Stimulated activated CD4-positive, alpha-beta T cell treated with anti-CD3 and anti-CD28 coated beads, Interleukin-2, amount 100 ng/mL, for 4 hours (primary cell): ENCODE measurements at places on chromosomes 12 and 14.

- no peak for DNase-seq
These were observed 103.0 kb downstream of the SAMD4A start for GRCh38 chr14:54669721-54670561.

DNA sequence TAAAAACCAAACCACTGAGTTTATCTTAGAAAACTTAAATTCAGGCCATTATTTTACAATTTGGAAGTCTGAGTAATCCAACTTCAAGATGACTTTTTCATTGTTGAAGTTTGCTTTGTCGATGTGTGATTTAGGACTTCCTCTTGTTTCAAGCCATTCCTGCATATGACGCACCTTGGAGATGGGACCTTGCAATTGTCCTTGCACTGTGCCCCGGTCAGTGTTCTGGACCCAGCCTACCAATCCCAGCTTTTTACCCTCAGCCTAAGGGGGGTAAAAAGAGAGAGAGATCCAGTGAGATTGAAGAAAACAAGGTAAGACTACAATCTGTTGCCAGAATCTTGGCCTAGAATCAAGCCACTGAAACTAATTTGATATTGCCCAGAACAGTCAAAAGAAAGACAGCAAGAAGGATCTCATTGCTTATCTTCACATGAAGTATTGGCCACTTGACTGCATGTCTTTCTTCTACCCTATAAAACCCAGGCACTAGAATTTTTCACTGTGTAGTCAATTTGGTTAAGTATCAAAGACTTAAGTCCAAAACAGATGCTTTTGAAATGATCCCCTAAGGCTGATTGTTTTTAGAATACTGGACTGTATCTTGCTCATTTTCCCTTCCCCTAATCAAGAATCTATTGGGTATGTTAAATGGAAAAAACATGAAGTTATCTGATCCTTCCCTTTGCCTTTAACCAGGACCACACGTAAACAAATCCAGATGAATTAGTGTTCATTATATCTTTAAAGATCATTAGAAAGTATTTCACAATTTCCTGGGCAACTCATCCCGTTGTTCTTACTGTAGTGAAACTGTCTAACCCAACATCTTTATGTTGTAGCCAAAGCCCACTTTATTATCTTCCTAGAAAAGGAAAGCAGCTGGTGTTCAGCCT is 2.4 kb upstream of the MLH3 start:
- no peak for DNase-seq

DNA sequence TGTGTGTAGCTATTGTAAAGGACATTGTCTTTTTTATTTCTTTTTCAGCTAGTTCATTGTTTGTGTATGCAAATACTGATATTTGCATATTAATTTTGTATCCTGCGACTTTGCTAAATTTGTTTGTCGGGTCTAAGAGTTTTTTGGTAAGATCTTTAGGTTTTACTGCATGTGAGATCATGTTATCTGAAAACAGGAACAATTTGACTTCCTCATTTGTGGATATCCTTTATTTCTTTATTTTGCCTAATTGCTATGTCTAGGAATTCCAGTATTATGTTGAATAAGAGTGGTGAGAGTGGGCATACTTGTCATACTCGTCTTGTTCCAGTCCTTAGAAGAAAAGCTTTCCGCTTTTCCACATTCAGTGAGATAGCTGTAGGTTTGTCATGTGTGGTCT is 28.8 kb downstream of the SIX4 start:
- DNase-seq: no peak

- peak; percentile 80 for DNase-seq
These were observed 135.3 kb downstream of the PRKCH start for GRCh38 chr14:61456720-61457119.

- no peak for DNase-seq
These were observed 15.8 kb upstream of the HVCN1 start for GRCh38 chr12:110704750-110705149.

DNA sequence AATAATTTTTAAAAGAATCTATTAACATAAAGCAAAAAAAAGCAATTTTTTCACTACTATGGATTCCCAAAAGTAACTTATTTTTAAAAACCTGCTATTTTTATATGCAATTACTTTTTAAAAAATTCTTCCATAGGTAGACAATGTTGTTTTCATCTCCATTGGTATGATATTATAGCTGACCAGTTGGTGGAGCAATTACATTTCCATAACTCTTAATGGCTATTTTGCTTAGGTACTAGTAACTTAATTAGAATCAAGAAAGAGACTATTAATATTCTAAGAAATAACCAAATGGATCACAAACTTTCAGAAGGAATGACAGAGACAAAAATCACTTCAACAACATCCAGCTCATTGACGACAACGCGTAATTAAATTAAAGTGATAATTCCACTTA is 64.7 kb upstream of the PTCSC3 start:
- DNase-seq: no peak

DNA sequence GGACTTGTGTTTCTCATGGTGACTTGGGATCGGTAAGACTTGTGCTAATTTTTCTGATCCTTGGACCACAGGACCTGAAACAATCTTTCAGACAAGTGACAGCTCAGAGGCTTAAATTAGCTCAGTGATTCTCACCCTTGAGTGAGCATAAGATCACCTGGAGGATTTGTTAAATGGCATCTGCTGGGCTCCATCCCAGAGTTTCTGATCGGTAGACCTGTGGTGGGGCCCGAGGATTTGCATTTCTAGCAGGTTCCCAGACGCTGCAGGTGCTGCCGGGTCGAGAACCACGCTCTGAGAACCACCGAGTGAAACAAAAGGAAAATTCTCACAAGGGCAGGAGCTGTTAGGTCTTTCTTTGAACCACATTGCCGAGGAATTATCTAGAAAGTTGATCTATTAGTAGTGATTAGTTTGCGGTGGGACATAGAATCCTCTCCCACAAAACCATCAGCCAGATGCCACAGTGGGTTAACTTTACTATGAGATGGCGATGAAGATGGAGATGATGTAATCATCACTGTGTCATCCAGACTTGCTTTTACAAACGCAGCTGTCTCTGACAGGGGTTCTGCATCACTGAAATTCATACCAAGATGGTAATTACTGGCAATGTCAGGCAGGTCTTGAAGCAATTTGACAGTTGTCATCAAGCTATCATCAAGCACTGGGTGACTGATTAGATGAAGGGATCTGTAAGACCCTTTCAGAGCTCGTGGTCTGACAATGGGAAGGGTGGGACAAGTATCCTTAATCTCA is 184.0 kb downstream of the AACS start:
- no peak for DNase-seq

DNA sequence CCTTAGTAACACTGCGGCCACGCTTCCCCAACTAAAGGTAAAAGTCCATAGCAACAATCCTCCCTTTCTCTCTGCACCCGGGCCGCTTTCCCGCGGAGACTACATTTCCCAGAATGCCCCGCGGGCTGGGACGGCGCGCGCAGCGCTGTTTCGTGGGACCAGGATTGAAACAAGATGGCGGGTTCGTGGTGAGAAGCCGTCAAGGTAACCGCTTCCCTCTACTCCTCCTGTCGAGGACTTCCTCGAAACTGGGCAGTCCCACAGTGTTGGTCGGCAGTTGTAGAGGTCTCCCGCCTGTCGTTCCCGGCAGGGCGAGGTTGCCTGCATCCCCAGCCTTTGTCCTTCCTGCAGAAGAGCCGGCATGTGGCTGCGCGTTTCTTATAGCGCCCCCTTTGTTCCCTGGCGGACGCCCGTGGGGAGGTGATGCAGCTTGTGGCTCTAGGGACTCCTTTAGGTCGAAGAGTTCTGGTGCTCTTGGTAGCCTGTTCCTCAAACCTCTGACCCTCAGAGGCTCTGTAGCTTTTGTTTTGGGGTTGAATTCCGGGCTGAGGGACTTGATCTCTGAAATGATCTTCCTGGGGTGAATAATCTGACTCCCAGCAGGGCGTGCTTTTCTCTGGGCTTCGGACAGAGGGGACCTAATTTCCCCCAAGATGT is at the start of gene MRPL42:
Gene MRPL42 (plus strand): TSS at position 164 of the 657 bp plus-strand sequence. CDS start 1,772 bp downstream, outside the sequence.
- DNase-seq: peak; percentile 86

GRCh38 chr12:119258149-119258548 is 76.4 kb upstream of the CCDC60 start:
- DNase-seq: no peak

- DNase-seq: no peak
These were observed 157.9 kb upstream of the ABCD2 start for GRCh38 chr12:39777465-39777864.

GRCh38 chr14:94770815-94771157 is 873 bp upstream of the GSC start:
- DNase-seq: no peak

GRCh38 chr12:52523824-52524223 is 3.6 kb upstream of the KRT5 start:
- no peak for DNase-seq

DNA sequence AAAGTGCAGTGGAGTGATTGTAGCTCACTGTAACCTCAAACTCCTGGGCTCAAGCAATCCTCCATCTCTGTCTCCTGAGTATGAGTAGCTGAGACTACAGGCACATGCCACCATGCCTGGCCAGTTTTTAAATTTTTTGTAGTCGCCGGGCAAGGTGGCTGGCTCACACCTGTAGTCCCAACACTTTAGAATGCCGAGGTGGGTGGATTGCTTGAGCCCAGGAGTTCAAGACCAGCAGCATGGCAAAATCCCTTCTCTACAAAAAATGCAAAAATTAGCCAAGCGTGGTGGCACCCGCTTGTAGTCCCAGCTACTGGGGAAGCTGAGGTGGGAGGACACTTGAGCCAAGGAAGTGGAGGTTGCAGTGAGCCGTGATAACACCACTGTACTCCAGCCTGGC is 219.5 kb downstream of the KLHL28 start:
- DNase-seq: no peak

DNA sequence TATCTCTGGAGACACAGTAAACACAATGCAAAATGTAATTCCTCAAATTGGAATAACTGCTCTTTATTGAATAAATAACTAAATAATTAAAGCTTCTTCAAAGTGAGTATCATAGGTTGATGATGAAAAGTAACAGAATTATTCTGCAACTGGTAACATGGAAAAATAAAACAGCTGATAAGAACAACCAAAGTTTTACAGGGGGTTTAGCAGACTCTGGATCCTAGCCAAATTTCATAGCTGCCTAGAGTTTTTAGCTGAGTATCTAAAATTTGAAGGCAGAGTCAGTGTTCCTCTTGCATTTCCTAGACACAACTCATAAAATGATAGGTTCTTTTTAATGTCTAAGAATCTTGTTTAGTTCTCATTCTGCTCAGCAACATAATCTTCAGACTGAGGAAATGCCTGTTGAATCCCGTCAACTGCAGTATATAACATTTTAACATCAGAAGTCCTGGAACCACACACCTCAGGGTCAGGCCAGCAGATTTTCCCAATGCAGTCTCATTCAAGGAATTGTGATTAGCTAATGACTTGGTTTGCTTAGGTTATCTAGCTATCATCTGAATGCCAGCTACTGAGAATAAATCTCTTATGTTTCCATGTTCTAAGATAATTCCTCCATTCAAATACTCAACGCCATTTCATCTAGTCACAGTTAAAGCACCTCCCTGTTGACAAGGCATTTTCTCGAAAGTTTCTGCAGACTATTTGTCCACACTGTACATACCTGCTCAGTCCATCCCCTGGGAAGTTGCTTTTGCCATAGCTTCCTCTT is 411.6 kb downstream of the BCAT1 start:
- DNase-seq: no peak

GRCh38 chr14:70726651-70727375 is 82.5 kb downstream of the MAP3K9 start:
- no peak for DNase-seq

- DNase-seq: no peak
These were observed 17.2 kb upstream of the PIWIL1 start for GRCh38 chr12:130320536-130320935.

DNA sequence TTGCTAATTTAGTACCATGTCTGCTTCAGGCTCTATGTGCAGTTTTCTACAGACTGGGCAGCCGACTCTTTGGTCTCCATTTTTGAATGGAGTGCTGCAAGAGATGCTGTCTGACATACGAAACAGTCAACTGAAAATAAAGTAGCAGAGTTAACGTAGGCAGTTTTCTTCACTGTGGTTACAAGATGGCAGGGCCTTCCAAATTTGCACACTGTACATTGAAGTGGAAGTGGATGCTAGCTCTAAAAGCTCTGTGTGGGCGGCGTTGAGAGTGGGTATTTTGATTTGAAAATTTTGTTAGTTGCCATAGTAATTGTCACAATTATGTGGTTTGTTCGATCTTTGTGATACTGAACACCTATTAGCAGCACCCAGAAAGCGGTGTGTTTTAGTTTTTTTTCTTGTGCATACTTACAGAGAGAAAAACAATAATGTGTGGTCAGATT is 154.9 kb upstream of the ATP2B1 start:
- peak; percentile 36 for DNase-seq

DNA sequence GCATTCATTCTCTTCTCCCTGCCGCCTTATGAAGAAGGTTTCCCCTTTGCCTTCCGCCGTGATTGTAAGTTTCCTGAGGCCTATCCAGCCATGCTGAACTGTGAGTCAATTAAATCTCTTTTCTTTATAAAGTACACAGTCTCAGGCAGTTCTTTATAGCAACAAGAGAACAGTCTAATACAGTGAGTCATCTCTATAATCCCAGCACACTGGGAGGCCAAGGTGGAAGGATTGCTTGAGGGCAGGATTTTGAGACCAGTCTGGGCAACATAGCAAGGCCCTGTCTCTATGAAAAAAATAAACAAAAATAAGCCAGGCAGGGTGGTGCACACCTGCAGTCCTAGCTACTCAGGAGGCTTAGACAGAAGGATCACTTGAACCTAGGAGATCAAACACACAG is 259.9 kb downstream of the CEP128 start:
- no peak for DNase-seq

GRCh38 chr14:61739133-61739532 is 23.1 kb upstream of the SNAPC1 start:
- no peak for DNase-seq

DNA sequence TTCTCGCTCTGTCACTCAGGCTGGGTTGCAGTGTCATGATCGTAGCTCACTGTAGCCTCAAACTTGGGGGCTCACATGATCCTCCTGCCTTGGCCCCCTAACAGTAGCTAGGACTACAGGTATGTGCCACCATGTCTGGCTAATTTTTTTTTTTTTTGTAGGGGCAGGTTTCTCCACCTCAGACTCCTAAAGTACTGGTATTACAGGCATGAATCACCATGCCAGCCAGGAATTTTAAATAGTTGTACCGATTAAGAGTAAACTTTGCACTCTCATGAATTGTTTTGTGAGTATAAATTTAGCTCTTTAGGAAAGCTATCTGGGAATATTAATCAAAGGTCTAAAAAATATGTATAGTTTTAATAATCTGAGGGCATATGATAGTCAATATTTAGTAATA is 25.5 kb downstream of the YEATS4 start:
- no peak for DNase-seq
